ENCODE measurements at places on chromosomes 11 and 22. TPM values are rescaled to one million over a fixed set of nuclear protein-coding genes. Genes with fewer than 3 reads are reported as not detected.
A peak's percentile ranks its signal among the peaks of the same experiment; 100 is the strongest.

DNA sequence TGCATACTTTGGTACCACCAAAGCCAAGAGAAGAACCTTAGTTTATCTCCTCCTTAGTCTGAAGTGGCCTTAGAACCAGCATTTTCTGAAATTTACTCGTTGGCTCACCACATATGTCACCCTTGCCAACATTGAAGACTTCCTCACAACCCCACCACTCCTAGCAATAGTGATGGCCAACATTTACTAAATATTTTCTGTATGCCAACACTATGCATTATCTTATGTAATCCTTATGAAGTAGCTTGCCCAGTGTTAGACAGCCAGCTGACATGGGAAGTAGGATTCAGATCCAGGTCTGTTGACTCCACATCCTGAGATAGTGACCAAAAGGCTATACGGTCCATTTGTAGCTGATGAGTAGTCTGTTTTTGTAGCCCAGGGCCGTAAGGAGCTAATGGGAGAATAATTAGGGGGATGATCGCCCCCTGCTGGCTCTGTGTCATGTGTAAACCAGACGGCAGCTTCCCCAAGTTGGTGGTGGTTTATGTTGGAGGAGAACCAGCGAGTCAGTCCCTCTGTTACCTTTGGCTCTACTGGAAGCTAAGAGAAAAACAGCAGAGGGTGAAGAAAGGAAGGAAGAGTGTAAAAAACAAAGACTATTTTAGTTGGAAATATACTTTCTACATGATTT is 120.5 kb upstream of the RASSF10 start:
- DNase-seq = peak; percentile 95

GRCh38 chr11:75879737-75880136 is 64.7 kb downstream of the UVRAG start:
- no peak for DNase-seq

GRCh38 chr22:41596776-41597634 is 7.4 kb upstream of the PMM1 start:
- DNase-seq = peak; percentile 79

GRCh38 chr22:49789289-49790141 is 38.2 kb downstream of the BRD1 start:
- no peak for DNase-seq

- peak; percentile 13 for DNase-seq
Observed at GRCh38 chr11:117912497-117912896, 16.7 kb downstream of the TMPRSS13 start.

- no peak for DNase-seq
Observed at GRCh38 chr22:28132466-28132865, 213.4 kb upstream of the PITPNB start.

GRCh38 chr22:46773076-46773475 is 10.6 kb downstream of the TBC1D22A start:
- no peak for DNase-seq

DNA sequence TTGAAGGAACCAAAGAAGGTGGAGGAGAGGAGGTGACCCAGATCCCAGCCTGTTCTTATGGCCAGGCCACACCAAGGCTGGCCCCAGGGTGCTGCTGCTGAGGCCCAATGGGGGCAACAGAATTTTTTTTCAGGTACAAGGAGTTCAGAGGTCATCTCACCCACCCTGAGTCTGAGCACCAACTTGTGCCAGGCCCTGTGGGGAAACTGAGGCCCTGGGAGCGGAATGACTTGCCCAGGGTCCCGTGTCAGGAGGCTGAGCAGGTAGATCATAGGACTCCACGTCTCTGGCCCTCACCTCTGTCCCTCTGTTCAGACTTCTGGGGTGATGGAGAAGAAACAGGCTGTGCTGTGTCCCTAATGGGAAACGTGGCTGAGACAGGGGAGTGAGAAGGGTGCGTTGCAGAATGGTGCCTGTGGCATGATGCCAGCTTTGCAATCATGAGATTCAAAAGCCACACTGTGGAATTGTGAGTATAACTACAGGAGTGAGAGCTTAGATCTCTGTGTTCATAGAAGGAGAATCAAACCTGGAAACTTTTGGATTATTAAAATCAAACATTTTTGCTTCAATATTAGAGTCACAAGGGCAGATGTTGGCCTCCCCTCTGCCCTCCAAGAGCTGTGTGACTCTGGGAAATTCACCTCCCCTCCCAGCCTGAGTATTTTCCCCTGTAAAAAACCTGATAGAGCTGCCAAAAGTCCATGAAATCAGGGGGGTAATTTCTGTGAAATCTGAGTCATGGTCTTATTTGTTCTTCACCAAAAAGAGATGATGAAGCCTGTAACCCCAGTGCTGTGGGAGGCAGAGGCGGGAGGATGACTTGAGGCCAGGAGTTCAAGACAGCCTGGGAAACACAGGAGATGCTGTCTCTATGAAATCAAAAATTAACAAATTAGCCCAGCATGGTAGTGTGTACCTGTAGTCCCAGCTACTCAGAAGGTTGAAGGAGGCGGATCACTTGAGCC is 874 bp downstream of the APOL1 start:
- DNase-seq = peak; percentile 86

DNA sequence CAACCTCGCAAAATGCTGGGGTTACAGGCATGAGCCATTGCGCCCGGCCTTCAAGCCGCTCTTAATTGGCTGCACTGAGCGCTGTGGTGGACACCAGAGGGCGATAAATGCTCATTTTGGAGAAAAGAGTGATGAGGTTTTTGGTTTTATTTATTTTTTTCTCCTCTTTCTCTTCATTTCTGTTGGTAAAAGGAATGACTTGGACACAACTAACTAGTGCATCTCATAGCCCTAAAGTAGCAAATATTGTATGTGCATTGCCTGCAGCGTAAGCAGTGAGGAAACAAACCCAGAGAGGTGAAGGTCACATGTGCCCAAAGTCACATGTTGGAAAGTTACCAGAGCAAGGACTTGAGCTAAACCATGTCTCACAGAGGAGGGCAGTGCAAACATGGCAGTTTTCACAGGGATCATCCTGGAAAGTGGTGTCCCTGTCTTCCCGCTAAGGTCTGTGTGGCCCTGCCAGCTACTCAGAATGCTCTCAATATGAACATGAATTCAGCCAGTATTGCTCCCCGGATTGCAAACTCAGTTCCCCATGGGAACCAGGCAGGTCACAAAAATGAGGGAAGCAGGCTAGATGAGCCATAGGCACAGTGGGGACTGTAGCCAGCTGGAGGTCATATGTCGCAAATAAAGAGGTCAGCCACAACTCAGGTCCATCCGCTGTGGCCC is 8.6 kb upstream of the CD82 start:
- DNase-seq = peak; percentile 78

- DNase-seq = no peak
Observed at GRCh38 chr11:1015826-1016545, 20.5 kb downstream of the MUC6 start.

DNA sequence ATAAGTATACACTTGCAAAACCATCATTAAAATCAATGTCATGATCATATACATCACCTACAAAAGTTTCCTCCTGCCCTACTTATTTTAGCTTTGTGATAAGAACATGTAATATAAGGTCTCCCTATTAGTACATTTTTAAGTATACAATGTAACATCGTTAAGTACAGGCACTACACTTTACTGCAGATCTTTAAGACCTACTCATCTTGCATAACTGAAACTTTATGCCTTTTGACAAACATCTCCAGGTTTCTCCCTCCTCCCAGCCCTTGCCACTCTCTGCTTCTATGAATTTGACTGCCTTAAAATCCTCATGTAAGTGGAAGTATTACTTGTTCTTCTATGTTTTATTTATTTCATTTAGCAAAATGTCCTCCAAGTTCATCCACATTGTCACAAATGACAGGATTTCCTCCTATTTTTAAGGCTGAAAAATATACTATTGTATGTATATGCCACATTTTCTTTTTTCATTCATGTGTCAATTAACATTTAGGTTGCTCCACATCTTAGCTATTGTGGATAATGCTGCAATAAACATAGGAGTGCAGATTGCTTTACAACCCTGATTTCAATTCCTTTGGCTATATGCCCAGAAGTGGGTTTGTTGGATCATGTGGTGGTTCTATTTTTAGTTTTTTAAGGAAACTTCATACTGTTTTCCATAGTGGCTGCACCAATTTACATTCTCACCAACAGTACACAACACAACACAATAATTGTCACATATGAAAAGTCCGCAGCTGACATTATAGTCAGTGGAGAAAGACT is 471.1 kb upstream of the ANO3 start:
- DNase-seq = no peak

GRCh38 chr22:36182857-36183256 is 18.8 kb downstream of the APOL4 start:
- DNase-seq = no peak

- no peak for DNase-seq
Observed at GRCh38 chr11:82865841-82866240, 34.4 kb downstream of the PRCP start.

The HTR3B gene
- not detected for total RNA-seq

The CADM1 gene
- total RNA-seq = 24.4 TPM

The LYVE1 gene
- 158 TPM for total RNA-seq

The SERPING1 gene
- 214 TPM for total RNA-seq
